ENCODE measurements at places on chromosomes 2 and 18. TPM values are rescaled to one million over a fixed set of nuclear protein-coding genes. Genes with fewer than 3 reads are reported as not detected.

The FNDC4 gene
- 1.9 TPM for total RNA-seq

The ALPI gene
- total RNA-seq = not detected

The VSNL1 gene
- total RNA-seq = 0.09 TPM

The LGALSL gene
- 4.9 TPM for total RNA-seq

The SULT1C2 gene
- total RNA-seq = 1.0 TPM

The MEP1B gene
- total RNA-seq = not detected

The RGPD5 gene
- 5.7 TPM for total RNA-seq

The ECEL1 gene
- total RNA-seq = not detected

The REG1B gene
- total RNA-seq = not detected

The MC4R gene
- not detected for total RNA-seq

The DIS3L2 gene
- 22.3 TPM for total RNA-seq

- no peak for DNase-seq
Measured at GRCh38 chr2:55721596-55722215, 28.1 kb upstream of the PNPT1 start.

GRCh38 chr2:12412898-12413305 is 303.8 kb upstream of the TRIB2 start:
- DNase-seq = peak; percentile 81

DNA sequence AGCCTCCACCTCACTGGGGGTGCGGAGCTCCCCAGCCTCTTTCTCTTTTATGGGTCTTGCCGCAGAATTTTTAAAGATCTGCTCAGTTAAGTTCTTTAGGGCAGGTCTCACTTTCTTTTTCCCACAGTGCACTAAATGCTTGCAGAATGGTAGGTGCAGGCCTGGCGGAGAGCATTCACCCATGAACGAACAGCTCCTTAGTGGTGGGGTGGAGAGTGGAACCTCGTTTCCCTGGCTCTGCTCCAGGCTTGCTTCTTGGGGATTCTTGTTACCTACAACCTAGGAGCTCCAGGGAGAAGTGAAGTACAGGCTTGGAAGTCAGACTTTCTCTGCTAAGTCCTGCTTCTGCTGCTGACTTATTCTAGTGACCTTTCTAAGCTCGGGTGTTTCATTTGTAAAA is 70.3 kb upstream of the PXDN start:
- DNase-seq = no peak

DNA sequence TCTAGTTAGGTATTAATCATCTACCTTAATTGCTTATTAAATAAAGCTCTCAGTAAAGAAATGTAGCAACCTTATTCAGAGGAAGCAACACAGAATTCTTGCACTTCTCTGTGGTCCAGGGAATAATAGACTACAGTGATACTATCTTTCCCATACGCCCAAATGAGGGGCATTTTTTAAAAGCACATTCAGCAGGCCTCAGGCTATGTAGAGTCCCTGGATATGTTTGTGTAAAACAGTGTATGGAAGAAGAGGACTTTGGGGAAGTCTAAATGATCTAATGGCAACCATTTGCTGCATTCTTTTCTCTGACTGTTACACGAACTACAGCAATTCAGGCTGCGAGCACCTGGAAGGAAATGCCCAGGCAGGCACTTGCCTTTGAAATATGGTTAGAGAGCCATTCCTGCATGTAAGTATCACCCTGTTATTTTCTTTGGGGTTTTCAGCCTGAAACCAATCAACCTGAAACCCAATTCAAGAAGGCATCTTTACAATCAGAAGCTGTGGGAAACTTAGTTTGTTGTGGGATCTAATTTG is 1814.7 kb upstream of the CELF4 start:
- no peak for DNase-seq

GRCh38 chr2:224276251-224276650 is 125.7 kb downstream of the FAM124B start:
- DNase-seq = no peak

GRCh38 chr2:41283079-41283775 is 764.6 kb upstream of the PKDCC start:
- DNase-seq = no peak

DNA sequence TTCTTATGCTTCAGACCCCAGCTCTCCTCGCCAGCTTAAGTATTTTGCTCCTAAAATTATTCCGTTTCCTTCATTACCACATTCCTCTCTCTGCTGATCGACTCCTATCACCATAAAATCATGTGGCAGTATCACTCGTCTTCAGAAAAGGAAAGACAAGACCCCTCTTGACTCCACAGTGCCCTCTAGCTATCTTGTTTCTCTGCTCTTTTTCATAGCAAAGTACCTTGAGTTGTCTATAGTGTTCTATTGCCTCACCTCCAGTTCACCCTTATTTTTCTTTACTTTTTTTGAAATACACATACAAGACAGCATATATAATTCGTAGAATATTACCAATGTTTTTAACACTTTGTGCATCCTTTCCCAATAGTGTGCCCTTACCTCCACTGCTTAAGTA is 273.2 kb upstream of the SIX3 start:
- DNase-seq = no peak

DNA sequence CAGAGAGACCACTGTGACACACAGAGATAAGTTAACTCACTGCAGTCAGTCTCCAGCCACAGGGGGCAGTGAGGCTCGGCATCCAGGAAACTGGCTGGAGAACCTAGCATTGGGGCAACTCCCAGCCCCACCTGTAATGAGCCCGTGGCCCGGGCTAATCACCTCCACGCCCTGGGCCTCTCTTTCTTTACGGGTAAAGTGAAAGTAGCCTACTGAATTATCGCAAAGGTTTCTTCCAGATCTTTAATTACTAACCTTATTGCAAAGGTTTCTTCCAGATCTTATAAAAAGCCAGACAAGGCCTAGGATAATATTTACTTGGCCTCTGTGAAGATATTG is 45.7 kb upstream of the ACAA2 start:
- DNase-seq = no peak

- no peak for DNase-seq
Measured at GRCh38 chr2:12083713-12084419, 337.4 kb downstream of the LPIN1 start.

GRCh38 chr2:25598332-25598731 is 75.0 kb downstream of the DTNB start:
- DNase-seq = no peak

DNA sequence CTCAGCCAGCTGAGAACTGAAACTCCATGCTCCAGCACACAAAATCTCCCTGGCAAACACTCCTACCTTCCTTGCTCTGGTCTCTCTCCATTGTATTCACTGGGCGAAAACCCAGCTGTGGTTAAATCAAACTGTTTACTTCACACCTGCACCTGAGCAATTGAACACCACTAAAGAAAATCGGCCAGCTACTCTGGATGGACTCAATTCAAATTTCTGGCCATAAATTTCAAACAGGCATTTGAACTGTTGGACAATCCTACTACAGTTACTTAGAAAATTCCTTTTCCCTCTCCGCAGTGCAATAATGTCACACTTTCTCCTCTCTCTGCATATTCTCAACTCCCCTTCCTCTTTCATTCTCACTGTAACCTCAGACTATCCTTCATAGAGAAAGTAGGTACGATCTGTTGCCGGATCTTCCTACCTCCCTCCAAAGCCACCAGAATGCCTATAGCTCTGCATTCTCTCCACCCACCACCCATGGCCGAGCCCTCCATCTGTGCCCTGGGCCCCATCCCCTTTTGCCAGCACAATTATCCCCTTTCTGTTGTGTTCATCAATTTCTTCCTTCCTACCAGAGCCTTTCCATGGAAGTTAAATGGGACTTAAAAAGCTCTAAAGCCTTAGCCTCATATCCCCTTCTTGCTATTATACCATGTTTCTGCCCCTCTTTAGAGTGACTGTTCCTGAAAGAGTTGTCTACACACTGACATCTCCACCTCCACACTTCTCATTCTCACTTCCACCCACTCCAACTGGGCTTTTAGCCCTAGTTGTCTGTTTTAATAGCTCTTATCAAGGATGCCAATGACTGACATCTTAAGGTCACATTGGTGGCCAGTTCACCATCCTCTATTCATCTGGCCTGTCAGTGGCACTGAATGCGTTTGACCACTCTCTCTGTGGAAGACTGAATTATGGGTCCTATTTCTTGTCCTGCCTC is 127.5 kb upstream of the SLC1A4 start:
- no peak for DNase-seq

- DNase-seq = no peak
Measured at GRCh38 chr18:13617826-13618515, 108.4 kb downstream of the FAM210A start.

DNA sequence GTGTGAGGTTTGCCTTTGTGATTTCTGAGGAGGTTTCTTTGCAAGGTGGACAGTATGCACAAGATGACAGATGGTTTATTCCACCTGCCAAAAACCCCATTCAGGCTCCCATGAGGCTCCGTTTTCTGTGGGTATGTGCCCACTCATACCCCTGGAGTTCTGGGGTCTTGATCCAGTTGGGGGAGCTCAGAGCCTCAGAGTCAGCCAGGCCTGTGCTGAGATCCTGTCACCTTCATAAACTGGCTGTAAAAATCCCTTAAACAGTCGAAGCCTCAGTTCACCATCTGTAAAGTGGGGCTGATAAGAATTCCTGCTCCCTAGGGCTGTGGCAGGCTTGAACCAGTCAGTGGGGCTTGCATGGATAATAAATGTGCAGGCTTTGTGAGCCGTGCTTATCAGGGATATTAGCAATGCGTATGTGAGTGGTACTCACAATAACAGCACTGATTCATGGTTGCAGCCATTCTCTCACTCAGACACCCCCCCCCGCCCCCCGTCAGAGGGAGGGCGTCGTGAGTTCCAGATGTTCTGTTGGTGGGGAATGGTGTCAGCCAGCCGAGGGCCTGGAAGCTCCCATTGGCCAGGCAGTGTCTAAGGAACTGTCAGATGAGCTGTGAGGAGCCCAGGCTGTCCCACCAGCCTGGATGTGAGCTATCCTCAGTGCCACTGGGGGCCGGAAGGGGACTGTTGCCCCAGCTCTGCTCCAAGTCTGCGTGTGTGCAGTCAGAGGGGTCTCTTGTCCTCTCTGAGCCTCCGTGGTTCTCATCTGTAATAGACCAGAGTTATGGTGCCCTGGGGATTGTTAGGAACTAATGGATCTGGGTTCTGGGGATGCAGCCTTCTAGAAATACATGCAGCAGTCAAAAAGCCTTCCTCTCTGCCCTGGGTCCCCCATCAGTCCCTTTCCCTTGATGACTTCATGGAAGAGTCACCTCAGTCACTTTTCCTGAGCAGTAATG is 51.7 kb downstream of the KCNIP3 start:
- peak; percentile 53 for DNase-seq

GRCh38 chr2:52288596-52288995 is 1256.7 kb upstream of the NRXN1 start:
- DNase-seq = no peak

DNA sequence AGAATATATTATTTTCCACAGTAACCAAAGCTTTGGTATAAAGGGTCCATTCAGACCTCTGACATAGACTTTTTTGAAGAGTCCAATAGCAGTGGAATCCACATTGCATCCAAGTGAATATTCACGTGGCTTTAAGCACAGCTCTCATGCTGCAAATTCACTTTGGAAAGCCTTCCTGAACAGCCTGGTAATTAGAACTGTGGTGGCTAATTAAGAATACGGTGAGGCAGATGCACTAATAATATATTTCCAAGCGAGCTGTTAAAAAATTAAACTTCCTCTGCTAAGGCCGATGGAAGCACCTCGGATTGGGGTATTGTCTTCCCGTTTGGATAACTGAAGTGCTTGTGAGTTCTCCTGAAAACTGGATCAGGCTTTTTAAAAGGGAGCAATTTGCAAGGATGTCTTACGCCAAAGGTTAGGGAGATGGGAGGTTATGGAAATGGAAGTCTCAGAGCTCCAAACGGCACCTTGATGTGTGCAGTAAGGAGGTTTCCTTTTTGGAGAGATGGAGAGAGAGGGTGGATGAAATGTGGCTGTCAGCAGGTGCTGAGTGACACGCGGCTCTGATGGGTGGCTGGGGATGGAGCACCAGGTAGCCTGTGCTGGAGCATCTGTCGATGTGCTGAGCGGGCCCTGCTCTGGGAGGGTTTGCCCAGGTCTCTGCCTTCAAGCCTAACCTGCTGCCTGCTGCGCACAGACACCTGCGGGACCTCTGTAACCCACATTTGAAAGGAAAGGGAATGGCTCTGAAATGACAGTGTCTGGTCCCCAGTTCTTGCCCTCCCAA is 37.5 kb downstream of the CABLES1 start:
- no peak for DNase-seq

- no peak for DNase-seq
Measured at GRCh38 chr2:96875498-96876268, 5.8 kb upstream of the SEMA4C start.

- peak; percentile 74 for DNase-seq
Measured at GRCh38 chr2:218229239-218229638, 12.2 kb downstream of the ARPC2 start.

DNA sequence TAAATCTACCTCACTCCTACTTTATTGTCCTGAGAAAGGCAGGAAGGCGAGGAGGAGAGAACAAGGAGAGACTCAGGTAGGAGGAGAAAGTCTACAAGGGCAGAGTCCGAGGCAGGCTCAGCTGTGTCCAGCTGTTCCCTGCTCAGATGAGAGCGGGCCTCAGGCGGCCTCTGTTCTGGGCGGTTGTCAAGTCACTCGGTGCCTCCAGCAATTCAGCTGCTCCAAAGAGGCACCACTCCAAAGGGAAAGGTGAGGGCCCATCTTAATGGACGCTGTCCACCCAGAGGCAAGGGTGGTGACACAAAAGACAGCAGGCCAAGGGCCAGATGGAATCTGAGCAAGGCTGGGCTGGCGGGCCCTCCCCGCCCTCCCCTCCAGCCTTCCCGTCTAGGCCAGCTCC is 101.4 kb upstream of the EPAS1 start:
- DNase-seq = no peak

- no peak for DNase-seq
Measured at GRCh38 chr2:160876765-160877164, 283.5 kb upstream of the TANK start.

- DNase-seq = no peak
Measured at GRCh38 chr2:128371648-128372345, 53.1 kb upstream of the HS6ST1 start.

- DNase-seq = no peak
Measured at GRCh38 chr18:45317948-45318640, 297.2 kb upstream of the SLC14A2 start.

DNA sequence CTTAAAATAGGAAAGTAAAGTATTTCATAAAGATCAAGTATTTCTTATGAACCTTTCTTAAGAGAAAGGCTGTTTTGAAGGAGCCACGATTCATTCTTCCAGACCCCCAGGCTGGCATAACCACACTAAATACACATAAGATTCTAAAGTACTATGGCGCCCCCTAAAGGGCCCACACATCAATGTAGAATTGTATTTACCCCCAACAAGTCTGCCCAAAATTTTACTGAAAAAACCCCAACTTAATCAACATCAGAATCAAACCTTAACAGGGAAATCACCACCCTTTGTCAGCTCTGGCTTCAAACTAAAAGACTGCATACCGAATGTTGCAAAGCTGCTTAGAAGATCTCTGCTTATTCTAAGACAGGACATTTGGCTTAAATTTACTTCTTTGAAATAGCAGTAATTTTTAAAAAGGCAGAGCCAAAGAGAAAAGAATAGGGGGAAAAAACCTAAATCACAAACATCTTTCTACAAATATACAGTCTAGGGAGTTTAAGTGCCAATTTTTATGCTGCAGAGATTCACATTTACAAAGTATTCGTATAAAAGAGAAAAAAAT is 20.4 kb upstream of the BCL2 start:
- peak; percentile 10 for DNase-seq

DNA sequence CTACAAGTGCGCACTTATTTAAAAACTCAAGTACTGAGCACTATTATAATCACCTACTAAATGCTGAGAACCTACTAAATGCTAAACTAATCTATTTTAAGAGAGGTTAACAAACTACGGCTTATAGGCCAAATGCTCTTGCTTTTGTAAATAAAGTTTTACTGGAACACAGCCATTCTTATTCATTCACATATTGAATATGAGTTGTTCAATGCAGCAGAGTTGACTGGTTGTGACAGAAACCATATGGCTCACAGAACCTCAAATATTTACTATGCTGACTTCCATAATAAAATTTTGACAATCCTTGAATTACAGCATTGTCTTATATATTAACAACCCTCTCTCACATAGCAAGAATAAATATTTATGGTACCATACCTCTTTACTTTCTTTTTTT is 103.2 kb downstream of the ZNF521 start:
- DNase-seq = no peak

All from Daoy (cell line).